ENCODE measurements at places on chromosomes 6 and 20.

DNA sequence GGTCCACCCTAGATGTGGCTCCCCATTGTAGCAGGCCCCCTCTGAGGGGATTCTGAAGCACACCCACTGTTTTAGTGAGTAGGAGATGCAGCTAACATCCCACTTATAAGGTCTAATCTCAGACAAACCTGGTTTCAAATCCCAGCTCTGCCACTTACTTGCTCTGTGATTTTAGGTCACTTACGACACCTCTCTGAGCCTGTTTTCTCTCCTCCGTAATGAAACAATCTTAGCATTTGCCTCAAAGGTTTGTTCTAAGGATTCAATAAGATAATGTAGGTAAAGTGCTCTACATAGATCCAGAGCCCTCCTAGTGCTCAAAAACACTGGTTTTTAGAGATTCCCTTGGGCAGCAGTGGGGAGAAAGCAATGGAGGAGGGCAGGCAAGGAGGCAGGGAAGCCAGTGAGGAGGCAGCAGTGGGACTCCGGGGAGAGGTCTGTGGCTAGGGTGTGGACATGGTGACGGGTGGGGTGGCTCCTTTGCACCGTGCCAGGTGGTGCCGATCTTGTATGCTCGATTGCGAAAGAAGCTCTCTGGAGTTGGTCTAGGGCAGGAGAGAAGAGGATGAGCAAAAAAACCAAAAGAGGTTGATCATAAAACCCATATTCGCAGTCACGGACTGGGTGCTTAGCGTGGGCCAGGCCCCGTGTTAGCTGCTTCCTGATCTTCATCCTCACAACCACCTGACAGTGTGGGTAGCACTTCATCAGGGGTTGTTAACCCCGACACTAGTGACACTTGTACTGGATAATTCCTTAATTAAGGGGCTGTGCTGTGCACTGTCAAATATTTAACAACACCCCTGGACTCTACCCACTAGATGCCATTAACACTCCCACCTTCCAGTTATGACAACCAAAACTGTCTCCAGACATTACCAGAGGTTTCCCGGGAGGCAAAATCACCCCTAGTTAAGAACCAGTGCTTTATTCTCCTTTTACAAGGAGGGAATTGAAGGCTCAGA, 16.8 kb upstream of the PTGIS start:
- no peak for DNase-seq

DNA sequence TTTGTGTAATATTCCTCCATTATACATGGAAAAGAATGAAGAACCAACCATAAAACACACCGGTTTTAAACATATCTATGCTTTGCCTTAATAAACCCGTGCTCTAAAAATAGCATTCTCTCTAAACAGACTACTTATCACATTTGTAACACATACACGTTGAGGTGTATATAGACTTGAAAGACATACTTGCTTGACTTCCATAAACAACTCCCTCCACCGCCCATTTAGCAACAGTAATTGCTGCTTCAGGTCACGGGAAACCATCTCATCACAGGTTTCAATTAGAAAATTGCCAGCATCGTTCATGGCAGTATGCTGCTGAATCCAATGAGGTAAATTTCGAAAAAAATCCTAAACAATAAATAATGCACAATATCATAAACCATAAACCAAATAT, 174.0 kb downstream of the SYNE1 start:
- no peak for DNase-seq

DNA sequence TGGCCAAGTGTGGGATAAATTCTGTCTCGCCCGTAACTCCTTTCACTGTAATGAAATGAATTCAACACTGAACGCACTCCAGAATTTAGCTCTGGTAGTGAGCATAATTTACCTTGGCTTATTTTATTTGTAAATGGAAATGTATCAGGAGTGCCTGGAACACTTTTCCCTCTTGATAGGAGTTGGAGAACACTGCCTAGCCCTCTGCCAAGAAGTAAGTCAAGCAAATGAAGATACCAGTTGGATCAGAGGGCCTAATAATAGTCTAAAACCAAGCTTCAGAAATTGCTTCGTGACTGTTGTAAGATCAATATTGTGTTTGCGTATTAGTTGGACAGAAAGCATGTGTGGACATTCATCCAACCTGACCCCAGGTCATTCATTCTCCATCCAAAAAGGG, 64.6 kb upstream of the TPD52L1 start:
- DNase-seq = no peak

GRCh38 chr6:87724983-87725811, 23.2 kb upstream of the AKIRIN2 start:
- DNase-seq = no peak

GRCh38 chr20:23889775-23890187, 10.2 kb upstream of the CST5 start:
- peak; percentile 30 for DNase-seq

DNA sequence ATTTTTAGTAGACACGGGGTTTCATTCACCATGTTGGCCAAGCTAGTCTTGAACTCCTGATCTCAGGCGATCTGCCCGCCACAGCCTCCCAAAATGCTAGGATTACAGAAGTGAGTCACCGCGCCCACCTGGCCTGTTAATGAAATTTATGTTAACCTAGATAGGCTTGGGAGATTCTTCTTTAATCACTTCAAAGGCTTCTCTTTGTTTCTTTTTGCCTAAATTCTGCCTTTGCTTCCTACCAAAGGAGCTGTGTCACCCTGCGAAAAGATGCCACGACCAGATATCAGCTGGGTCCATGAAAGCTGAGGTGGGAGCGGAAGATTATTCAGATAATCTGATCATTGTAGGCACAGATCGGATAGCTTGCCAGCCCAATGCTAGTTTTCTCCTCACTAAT, 75.3 kb downstream of the GMPR start:
- DNase-seq = no peak

DNA sequence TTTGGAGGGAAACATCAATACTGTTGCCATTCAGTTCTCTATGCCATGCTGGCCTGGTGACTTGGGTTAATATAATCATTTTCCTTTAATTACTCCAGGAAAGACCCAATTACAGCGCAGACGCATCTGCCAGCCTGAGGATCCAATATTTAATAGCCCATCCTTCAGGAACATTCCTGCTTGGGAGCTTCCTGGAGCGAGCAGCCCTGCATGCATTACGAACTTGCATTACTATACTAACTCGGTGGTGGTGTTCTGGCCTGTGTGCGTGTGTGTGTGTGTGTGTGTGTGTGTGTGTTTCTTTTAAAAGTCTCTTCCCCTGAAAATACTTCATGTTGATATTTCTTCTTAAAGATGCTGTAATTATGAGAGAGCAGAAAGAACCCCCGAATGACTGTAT, 26.5 kb downstream of the PMEPA1 start:
- DNase-seq = no peak

- DNase-seq = no peak
Measured at GRCh38 chr6:35728683-35729678, 7.9 kb upstream of the ARMC12 start.

GRCh38 chr6:152993431-152993830, 9.1 kb downstream of the MTRF1L start:
- DNase-seq = no peak

DNA sequence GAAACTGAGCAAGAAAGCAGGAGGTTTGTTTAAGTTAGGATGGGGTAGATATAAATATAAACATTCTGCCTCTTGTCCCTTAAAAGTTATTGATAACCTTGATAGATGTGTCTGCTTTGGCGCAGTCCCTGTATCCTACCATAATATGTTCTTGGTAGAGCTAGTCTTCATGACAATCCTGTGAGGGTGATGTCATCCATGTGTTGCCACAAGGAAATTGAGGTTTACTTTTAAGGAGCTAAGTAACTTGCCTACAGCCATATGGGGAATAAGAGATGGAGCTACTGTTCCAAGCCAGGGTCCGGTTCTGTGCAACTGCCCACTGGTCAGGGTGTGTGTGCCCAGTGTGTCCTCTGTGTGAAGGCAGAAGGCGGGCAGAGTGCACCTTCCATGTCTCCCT, 78.5 kb downstream of the SSR1 start:
- no peak for DNase-seq

DNA sequence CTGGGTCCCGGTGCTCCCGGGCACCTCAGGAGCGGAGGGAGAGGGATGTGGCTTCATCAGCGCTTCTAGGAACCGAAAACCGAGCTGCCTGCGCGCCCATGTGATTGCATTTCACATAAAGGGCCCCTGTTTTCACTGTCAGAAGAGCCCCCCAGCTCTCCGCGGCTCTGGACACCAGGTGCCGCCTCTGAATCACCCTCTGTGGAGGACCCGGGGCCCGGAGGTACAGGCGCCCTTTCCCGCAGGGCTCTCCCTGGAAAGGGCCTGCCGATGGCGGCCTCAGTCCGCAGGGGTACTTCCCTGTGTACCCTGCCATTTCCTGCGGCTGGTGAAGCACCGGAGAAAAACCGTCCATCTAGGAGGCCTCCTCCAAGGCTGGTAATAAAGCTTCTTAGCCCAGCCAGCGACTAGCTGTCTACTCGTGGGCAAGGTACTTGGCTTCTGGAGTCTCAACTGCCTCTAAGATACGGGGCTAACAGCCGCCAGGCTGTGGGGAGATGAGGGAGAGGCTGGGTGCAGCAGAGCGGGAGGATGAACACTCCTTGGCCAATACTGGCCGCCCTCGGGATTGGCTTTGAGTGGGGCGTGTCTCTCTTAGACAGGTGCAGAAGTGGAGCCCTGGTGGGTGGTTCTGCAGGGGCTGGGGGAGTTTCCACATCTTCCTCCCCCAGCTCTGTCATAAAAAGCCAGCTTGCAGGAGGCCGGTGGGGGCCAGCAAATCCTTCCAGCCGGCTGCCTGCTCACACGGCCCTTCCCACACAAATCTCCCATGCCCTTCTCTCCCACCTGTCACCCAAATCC, 1.6 kb downstream of the PPP1R16B start:
- DNase-seq = no peak

- no peak for DNase-seq
Measured at GRCh38 chr6:168943231-168943905, 310.3 kb downstream of the THBS2 start.

GRCh38 chr20:48673507-48673906, 154.3 kb downstream of the PREX1 start:
- no peak for DNase-seq

DNA sequence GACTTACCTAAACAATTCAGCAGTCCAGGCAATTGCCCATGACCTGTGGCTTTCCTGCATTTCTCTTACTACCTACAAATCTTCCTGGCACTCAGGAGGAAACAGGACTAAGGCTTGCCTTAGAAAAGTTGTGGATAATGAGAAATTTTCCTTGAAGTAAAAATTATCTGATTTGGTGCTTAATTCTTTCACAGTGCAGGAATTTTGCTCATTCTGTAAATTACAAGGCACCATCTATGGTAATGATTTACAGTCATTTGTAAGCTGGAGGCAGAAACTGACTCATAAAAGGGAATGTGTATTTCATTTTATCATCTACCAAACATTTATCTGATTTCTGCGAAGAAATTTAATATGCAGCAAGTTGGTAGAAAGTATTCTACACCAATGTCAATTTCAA, 211.5 kb upstream of the FKBP1C start:
- no peak for DNase-seq

DNA sequence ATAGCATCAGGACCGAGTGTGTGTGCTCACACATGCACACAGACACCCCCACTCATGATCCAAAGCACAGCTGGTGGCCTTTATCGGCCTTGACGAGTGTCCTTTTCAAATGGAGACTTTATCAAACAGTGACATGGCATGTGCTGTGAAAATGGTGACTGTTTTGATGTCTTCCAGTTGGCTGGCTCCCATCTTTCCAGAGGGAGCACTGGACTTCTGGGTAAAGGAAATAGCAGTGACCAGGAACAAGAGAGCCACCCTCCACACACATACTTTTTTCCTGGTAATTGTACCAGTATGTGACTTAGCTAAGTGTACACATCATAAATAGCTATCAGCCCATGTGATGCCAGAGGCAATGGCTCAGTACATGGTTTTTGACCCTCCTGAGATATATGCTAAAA, 52.7 kb downstream of the ZDHHC14 start:
- no peak for DNase-seq

- peak; percentile 48 for DNase-seq
Measured at GRCh38 chr6:17393892-17394631, 667 bp downstream of the CAP2 start.

GRCh38 chr6:136987526-136987925, 57.2 kb downstream of the IL20RA start:
- DNase-seq = no peak

DNA sequence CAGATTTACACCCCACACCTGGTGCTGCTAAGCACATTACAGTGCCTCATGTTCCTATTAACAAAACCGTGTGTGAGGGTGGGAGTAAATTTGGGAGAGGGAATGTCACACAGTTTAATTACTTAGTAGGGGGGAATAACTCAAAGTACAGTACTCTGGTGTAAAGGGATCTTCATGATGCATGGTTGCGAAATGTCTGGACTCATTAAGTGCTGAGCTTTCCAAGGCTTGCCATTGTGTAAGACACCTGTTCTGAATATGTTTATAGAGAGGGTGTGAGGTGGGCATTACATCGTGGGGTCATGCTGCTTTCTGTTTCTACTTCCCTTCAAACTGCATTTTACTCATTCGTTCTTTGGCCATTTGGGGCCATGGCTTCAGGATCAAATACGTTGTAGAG, 181.2 kb downstream of the ADGRG6 start:
- DNase-seq = no peak

DNA sequence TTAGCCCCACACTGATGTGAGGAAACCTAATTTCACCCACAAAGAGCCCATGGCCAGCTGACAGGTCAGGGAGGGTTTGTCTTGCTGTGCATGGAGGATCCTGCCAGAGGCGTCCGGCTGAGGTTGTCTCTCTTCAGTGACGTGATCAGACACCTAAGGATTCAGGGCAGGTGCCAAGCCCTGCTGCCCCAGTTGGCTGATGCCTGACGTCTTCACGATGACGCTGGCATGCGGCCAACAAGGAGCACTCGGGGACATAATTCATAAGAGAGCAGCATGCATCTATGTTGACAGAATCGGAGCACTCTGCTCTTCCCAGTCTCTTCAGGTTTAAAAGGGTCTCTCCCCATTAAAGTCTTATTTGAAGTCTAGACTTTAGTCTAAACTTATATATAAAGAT, 47.8 kb downstream of the PSMB1 start:
- DNase-seq = no peak

GRCh38 chr6:166435574-166435973, 52.8 kb upstream of the MPC1 start:
- DNase-seq = no peak

GRCh38 chr6:156822747-156823206, 45.6 kb downstream of the ARID1B start:
- no peak for DNase-seq

DNA sequence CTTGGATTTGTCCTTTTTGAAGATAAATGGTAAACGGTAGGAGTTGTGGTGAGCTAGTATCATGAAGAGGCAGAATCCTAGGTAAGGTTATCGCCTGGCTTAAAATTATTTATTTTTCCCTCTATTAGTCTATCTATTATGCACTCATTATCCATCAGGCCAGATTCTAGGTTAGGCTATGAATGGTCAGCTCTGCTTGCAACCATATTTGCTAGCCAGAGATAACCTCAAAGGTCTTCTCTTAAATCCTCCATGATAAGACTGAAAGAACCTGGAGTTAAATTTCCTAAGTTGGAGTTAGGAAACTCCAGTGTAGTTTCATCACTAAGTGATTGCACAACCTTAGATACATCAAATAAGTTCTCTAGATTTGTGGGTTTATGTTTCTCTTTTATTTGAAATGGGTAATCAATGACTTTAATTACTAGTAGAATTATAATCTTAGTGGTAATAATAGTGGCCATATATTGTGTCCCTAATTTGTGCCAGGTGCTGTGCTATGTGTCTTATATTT, 302.1 kb upstream of the RUNX2 start:
- no peak for DNase-seq

- DNase-seq = no peak
Measured at GRCh38 chr6:76120302-76120701, 47.8 kb upstream of the IMPG1 start.
